ENCODE measurements at places on chromosomes 2 and 18. TPM values are rescaled to one million over a fixed set of nuclear protein-coding genes. Genes with fewer than 3 reads are reported as not detected.

- DNase-seq, result no peak
Measured at GRCh38 chr2:68241732-68242131, 10.6 kb downstream of the PPP3R1 start.

The IL1F10 gene
- 2.7 TPM for total RNA-seq

DNA sequence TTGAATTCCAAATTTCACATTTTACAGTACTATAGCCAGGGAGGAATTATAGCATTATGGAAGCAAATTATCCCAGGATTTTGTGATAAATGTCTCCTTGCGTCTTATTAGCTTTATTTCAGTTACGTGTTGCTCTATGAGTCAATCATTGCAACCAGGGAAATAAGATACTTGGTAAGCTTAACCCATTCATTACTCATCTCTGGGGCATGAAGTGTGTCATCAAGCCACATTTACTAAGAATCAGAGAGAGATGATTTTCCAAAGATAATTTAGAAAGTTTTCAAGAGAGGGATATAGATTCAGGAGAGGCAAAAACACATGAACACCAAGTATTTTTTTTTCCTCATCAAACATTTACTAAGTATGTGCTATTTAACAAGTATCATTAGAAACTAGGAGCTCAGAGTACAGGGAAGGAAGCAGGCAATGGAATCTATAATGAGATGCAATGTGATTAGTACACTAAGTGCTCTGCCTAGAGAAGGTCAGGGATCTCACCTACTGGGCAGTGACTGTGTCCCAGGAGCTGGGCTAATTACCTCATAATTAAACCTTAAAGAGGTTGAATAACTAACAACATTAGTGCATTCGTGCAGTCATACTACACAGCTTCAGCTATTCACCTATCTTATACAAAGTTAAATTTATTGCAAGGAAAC is 217.8 kb upstream of the NXPH2 start:
- DNase-seq, result no peak

- no peak for DNase-seq
Measured at GRCh38 chr18:39969803-39970494, 1985.1 kb upstream of the PIK3C3 start.

DNA sequence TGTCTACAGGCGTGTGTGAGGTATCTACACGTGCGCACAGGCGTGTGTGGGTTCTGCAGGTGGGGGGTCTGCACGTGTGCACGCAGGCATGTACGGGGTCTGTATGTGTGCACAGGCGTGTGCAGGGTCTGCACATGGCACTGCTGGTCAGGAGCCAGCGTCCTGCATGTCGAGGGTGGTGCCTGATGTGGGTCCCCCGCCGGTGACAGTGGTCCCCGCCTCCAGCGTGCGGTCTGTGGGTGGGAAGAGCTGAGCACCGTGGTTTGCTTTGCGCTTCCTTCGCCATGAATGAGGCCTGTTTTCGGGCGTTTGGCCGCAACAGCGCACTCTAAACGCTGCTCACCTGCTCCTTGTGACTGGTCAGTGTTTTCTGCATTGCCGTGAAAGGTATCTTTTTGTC is 57.2 kb downstream of the CTDP1 start:
- DNase-seq, result no peak

DNA sequence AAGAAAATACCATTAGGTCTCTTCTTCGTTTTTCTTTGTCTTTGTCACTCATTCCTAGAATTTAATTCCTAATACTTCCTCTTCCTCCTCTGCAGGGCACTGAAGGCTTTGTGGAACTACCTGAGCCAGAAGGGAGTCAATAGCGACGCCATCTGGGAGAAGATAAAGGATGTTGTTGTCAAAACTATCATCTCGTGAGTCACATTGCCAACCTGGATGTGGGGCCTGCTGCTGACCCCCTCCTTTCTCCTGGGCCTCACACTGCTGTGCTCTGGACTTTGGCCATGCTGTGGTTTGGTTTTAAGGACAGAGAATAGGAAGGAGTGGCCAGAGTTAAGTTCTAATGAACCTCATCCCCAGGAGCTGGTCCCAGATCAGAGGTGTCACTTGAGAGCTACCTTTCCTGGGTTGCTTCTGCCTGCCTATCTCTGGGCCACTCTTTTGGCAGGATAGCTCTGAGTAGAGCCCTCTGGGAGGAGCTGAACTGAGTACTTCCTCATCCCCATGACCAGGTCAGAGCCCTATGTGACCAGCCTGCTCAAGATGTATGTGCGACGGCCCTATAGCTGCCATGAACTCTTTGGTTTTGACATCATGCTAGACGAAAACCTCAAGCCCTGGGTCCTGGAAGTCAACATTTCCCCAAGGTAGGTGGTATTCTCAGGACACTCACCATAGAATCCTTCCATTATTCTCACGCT is 33.1 kb upstream of the CYP27A1 start:
- DNase-seq, result no peak

DNA sequence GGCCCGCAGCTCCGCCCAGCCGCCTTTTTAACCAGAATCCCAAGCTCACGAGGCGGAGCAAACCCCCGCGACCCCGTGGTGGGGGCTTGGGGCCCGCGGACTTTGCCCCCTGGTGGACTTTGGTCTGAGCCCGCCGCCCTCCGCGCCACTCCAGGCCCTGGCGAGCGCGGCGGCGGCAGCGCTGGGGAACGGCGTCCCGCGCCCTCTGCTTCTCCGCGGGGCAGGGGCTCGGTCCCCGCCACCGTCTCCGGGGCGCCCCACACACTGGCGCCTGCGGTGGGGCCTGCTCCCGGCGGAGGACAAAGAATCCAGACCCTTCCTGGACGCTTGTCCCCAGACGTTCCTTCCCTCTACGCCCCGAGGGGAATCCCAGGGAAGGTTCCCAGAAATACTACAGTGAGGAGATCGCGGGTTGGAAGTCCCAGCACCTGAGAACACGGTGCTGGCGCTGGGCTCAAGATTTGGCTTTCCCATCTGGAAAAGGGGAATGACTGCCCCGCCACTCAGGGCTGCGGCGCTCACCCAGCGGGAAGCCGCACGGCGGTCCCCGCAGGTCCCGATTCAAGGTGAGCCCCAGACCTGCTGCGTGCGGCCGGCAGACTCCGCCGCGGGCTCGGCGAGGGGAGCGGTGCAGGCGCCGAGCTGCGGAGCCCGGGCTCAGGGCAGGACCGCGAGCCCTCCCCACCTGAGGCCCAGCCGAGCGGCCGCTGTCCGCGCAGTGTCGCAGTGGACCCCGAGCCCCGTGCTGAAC is at the start of gene HAAO:
Gene HAAO (minus strand): TSS at position 1 of the 751 bp plus-strand sequence. CDS start 47 bp downstream, outside the sequence.
- no peak for DNase-seq

The DPYSL5 gene
- total RNA-seq, result 0.49 TPM

All from skin of body (tissue), 3 donors.